ENCODE measurements at places on chromosomes 12 and 14.

DNA sequence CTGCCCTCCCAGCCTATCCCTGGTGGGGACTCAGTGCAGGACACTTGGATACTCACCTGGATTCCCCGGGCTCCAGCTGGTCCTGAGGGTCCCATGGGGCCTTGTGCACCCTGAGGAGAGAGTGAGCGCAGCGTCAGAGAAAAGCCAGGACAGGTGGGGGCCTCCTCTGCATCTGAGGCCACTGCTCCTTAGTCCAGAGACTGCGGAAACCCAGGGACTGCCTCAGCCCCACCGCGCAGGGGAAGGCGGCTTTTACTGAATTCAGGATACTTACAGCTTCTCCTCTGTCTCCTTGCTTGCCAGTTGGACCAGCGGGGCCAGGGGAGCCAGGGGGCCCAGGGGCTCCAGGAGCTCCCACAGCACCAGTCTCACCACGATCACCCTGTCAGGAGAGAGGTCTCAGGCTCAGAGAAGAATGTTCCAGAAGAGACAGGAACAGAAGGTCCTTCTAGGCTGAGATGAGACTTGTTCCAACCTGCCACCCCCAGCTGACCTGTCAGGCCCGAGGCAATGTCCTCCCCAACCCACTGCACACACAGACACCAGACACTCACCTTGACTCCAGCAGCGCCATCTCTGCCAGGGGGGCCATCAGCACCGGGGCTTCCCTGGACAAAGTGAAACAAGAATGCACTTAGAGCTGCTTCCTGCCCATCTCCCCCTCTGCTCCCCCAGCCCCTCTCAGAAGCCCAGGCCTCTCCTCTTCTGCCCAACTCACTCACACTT, 13.8 kb downstream of the TMEM106C start:
- no peak for DNase-seq

- DNase-seq: peak; percentile 70
Observed at GRCh38 chr14:21525962-21526671, at the start of gene SALL2. Gene SALL2 (minus strand): TSS chr14:21526346. CDS start chr14:21526127, 219 bp downstream.

DNA sequence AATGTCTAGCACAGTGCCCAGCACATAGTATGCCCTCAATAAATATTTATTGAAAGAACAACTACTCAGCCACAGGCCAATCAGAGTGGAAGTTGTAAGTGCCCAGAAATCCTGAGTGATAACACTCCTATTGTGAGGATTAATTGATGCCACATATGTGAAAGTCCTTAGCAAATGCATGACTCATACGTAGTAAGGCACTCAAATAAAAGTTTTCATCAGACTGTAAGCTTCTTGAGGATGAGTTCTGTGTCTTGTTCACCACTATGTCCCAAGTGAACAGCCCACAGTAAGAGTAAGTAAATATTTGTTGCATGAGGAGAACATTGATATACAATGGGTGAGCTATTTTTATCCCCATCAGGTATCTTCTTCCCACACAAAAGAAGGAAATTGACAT, 24.7 kb upstream of the ANO6 start:
- DNase-seq: no peak

DNA sequence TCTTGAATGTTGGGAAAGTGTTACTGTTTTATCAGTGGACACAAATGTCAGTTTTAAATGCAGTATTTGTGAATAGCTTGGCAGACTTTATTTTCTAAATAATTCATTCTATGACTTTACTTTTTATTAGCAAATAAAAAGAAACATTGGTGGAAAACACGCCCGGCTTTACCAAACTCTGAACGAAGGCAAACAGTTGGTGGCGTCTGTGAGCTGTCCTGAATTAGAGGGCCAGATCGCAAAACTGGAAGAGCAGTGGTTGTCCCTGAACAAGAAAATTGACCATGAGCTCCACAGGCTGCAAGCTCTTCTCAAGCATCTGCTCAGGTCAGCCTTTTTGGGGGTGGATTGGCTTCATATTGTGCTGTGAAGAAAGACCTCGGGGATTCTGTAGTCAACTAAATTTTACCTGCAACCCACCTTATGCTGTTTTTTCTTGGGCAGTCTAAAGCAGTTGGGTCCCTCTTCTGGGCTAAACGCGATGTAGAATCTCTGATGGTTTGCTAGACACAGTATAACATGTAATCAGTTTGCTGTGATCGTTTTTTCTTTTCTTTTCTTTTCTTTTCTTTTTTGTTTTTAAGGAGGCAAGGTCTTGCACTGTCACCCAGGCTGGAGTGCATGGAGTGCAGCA, 156.4 kb downstream of the ESR2 start:
- DNase-seq: no peak

- no peak for DNase-seq
Observed at GRCh38 chr14:106210650-106211049, 684.3 kb downstream of the TMEM121 start.

DNA sequence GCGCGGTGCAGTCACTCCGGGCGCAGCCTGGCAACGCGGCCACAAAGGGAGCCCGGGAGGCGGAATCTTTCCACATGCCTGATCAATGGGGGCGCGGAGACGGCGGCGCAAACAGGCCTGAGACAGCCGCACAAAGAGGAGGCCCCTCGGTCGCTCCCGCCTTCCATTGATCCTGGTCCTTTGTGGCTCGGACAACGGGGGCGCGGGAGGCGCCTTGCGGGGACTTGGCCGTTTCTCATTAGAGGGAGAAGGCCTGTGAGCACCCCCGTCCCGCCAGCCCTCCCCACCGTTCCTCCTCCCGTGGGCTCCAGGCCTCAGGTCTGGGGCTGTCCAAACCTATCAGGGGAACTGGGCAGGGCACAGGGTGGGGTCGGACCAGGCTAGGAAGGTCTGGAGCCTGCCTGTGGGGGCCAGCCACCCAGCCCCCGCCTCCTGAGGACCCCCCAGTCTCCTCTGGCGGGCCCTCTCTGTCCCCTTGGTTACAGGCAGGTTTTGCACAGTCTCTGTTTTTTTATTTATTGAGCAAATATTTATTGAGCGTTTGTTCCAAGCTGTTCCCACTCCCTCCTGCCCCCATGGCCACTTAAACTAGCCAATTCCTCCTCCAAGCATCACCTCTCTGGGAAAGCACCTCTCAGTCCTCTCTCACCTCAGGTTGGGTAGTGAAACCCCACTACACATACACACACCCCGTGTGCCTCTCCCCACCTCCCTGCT, 29.0 kb upstream of the MSI1 start:
- no peak for DNase-seq

DNA sequence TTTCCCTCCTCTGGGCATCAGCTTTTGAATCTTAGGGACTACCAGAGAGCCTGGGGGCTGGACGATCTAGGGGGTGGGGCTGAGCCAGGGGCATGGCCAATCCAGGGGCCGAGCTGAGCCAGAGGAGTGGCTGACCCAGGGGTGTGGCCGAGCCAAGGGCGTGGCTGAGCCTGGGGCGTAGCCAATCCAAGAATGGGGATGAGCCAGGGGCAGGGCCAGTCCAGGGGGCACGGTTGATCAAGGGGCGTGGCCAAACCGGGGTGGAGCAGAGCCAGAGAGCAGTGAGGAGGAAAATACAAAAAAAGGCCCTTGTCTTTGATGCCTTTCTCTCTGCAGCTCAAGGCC, 219.3 kb upstream of the NOS1 start:
- no peak for DNase-seq

GRCh38 chr14:70011708-70012107, 132.5 kb downstream of the SMOC1 start:
- DNase-seq: no peak

DNA sequence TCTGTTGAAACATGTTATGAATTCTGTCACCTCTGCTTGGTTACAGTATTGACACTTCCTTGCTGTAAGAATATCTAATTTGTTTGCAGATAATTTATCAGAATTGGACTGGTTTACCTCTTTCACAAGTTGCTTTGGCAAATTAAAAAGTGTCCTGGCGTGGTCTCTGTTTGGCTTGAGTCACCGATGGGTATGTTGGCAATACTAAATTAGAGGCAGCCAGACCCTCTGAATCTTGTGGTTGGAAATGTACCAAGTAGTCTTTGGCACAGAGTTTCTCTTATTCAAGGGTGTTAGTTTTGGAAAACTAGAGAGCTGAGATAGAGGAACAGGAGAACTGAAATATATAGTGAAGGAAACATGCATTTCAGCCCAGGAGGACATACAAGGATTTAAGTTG, 521.1 kb upstream of the MGAT4C start:
- no peak for DNase-seq

GRCh38 chr12:50924439-50925341, 27.7 kb upstream of the HIGD1C start:
- peak; percentile 52 for DNase-seq

GRCh38 chr12:34390171-34390841, 368.0 kb downstream of the ALG10 start:
- no peak for DNase-seq

DNA sequence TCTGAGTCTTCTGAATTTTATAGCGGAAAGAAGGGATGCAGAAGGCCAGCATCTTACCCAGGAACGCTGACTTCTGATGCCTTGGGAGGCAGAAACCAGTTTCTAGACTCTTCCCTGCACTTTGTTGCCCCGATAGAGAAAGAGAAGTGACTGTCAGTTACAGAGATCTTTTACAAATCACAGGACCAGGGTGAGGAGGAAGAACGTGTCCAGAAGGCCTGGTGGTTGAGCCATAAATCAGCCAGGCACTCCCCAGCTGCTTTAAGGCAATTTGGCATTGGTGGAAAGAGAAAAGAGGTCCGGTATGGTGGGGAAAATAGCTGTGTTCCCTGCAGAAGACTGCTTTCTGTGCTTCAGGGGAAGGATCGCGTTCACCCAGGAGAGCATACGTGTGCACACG, 88.7 kb upstream of the KCNA1 start:
- DNase-seq: no peak

DNA sequence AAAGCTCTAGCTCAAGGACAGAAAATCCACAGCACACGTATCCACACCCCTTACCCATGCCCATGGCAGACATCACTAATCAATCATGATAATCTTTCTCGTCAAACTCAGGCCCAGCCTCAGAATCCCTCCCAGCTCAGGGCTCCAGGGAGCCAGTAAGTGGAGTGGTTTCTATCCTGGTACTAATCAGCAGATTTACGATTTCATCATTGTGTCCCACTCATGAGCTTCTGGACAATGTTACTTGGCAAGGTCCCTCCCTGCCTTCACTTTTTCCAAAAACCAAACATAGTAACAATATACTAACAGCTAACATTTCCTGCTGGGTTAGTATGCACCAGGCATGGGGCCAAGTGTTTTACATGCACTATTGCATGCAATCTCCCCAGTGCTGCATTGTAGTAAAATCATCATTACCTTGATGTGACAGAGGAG, 45.8 kb upstream of the NCOR2 start:
- no peak for DNase-seq

GRCh38 chr12:22287101-22287500, 47.4 kb downstream of the ST8SIA1 start:
- DNase-seq: no peak

DNA sequence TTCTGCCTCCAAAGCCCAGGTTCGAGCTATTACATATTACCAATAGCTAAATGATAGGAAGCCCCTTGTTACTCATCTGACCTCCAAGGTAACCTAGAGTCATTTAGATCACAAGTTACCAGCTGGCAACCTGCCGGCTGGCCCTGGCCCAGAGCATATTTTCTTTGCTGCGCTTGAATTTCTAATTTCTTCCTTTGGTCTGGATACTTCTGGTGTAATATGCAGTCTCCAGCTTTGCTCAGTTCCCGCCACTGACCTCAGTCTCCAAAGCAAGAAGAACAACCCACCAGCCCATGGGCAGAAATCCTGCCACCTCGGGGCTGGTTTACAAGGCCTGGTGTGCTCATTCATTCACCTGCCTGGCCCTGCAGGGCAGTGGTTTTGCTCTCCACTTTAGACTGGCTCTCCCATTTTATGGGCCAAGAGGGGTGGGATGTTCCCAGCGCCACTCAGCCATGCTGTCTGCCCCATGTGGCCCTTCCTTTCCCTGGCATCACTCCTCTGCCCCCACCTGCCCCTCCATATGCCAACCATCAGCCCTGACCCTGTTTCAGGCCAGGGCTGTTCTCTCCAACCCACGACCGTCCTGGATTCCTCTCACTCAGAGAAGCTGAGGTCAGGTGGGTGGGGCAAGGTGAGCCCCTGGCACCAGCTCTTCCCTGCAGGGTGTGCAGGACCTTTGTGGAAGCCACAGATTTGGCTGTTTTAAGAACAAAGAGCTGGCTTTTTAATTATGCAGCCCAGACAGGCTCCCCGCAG, 76.0 kb downstream of the PRIMA1 start:
- DNase-seq: no peak

- no peak for DNase-seq
Observed at GRCh38 chr12:113071135-113072112, 14.9 kb downstream of the DTX1 start.

GRCh38 chr12:47808574-47809365, 10.9 kb downstream of the HDAC7 start:
- peak; percentile 65 for DNase-seq

GRCh38 chr12:38516418-38516817, 199.8 kb downstream of the ALG10B start:
- no peak for DNase-seq

DNA sequence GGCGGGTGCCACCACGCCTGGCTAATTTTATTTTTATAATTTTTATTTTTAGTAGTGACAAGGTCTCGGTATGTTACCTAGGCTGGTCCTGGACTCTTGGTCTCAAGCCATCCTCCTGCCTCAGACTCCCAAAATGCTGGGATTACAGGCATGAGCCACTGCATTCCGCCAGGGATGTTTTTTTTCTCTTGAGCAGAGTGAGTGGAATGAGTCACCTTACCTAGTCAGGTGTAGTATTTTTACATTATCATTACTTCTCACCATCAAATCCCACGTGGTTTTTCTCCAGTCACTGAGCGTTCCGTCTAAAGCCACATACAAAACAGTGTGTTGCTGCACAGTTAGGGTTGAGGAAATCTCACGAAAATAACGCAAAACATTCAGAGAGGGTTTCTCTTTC, 870 bp upstream of the TBPL2 start:
- no peak for DNase-seq

DNA sequence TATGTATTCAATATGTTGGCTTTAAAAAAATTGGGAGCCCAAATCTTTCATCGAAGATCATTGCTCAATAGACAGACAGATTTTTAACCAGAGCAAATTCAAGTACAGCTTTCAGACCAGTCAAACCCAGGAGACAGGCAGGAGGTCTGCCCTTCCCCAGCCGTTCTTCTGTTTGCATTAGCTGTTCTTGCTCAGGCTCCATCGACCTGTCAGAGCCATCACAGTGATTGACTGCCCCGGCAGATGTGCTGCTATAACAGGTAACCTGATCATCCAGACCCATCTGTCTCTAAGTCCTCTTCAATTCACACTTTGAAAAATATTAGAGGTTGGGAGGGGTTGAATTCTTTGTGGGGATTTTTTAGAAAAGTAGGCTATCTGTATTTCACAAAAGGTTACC, 453.5 kb downstream of the FOXG1 start:
- DNase-seq: no peak

GRCh38 chr14:60561845-60562746, 53.1 kb downstream of the SIX6 start:
- peak; percentile 2 for DNase-seq

DNA sequence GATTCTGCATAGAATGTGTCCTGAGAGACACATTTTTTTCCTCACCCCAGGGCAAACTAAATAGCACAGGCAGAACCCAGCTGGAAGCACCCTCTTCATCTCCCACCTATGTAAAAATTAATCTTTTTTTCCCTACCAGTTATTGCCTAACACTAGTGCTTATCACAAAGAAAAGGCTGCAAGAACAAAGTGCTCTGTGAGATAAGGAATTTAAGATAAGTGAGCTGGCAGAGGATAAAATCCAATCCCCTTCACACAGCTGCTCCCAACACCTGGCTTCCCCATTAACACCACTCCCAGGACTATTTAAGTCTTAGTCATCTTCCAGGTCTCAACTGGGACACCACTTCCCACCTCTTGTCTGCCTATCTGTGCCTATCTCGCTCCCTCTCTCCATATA, 75.2 kb downstream of the TTC9 start:
- DNase-seq: no peak

GRCh38 chr12:1297639-1298175, 296.7 kb downstream of the FBXL14 start:
- DNase-seq: no peak

- no peak for DNase-seq
Observed at GRCh38 chr12:69719336-69720316, 19.0 kb upstream of the RAB3IP start.

Data from CD4-positive, alpha-beta T cell treated with Interleukin-12 subunit alpha and Interleukin-12 subunit beta, for 1 hour (primary cell).